ENCODE measurements at places on chromosomes 2 and 18.

DNA sequence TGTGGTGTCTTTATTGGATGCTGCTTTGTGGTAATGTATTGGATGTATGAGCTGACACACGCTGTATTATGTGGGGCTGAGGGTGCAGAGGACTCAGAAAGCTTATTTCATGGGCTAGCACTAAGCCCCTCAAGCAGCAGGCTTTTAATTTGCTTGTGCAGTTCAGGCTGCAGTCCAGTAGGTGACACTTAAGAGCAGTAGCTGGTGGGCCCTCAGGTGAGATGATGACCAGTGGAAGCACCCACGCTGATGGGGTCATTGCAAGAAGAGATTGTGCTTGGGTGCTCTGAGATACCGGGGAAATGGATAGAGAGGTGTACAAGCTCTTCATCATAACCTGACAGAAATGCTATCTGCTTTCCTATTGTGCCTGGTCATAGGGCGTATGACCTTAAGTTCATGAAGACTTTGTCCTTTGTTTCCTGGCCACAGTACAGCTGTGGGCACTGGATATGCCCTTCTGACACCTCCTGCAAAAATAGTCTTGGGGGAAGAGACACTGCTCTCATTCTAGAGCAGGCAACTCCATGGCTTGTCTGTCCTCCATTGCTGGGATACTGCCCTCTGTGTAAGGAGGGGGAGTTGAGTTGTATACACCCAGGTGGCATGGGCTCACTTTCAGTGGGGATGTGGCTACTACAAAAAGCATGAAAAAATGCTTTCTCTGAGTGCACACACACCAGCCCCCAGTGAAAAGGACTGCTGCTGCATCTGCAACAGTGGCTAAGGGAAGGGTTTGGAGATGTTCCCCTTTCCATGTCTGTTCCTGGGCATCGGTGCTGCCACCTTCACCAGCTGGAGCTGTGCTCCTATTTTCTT, 205.7 kb upstream of the ZSWIM2 start:
- no peak for DNase-seq

DNA sequence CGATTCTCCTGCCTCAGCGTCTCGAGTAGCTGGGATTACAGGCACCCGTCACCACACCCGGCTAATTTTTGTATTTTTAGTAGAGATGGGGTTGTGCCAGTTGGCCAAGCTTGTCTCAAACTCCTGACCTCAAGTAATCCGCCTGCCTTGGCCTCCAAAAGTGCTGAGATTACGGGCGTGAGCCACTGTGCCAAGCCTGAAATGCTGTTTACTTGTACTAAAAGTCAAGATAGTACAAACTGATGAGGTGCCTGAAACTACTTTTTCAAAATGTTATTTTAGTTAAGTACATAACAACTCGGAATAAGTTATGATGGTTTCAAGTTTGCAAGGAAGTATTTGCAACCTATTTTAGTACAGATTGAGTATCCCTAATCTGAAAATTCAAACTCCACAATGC, 85.7 kb downstream of the CEP192 start:
- no peak for DNase-seq

DNA sequence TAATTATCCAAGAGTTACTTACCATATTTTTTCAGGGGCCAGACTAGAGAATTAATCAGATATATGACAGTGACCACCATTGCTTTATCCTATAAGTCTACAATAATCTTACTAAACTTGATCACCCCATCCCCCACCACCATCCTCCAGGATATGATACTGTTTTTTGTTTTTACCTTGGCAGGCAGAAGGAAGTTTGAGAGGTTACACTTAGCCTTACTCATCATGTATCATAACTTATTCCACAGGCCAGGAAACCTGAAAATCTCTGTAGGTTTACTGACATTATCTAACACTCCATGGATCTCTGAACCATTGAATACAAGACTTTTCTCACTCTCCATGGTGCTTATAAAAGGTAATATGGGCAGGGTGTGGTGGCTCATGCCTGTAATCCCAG, 602.7 kb downstream of the KCNJ3 start:
- DNase-seq = no peak

- DNase-seq = no peak
Measured at GRCh38 chr2:20957788-20958525, 85.9 kb downstream of the APOB start.

DNA sequence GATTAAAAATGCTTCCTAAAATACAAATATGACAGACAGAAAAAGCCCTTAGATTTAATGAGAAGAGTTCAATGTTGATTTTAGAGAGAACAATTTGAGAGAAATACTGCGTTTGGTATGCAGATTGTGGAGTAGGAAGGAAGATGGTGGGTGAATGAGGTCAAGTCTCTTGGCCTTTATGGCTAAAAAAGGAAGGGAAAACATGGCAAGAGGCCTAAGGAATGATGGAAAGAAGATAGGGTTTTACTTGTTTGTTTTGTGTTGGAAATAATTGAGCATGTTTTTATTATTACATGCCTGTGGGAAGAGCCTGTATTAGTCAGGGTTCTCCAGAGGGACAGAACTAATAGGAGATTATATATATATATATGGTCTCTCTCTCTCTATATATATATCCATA, 318.1 kb downstream of the TRIB2 start:
- DNase-seq = no peak

DNA sequence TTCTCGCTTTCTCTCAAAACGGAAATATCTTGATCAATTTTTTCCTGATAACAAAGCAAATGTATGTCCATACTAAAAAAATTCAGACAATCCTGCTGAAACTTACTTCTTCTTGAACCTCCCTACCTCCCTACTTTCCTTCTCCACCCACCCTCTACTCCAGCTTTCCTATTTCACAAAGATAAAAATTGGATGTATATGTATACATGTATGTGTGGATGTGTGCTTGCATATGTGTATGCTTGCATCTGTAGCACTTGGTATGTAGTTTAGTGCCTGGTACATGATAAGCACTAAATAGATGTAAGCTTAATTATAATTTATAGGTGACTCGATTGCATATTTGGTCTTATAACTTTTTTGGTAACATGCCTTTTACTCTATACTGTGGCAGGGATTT, 167.5 kb upstream of the ITGA4 start:
- no peak for DNase-seq

GRCh38 chr2:96305979-96306308, 598 bp upstream of the SNRNP200 start:
- DNase-seq = no peak

- DNase-seq = no peak
Measured at GRCh38 chr2:103773884-103774283, 1012.1 kb downstream of the TMEM182 start.

GRCh38 chr2:134290358-134290757, 36.5 kb downstream of the MGAT5 start:
- DNase-seq = no peak

GRCh38 chr18:78422336-78422735, 557.3 kb upstream of the SALL3 start:
- DNase-seq = no peak

DNA sequence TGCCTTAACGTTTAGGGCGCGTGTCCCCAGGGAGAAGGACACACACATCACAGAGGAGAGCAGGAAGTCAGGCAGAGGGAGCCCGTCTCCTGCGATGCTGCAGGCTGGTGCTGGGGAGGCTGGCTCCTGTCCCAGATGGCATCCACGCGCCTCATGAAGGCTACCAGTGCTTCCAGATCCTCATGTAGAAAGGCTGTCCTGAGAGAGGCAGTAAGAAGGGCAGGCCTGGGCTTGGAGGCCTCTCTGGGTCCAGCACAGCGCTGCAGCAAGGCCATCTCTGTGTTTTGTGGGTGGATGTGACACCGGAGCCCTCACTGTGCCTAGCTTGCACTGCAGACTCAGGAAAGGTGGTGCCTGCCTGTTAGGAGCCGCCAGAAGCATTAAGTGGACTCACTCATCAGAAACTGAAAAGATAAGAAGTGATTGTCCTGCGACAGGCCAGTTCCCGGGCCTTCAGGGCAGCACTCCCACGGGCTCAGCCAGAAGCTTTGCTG, 62.7 kb downstream of the FAM168B start:
- DNase-seq = no peak

- peak; percentile 64 for DNase-seq
Measured at GRCh38 chr2:25982273-25982967, at the start of gene KIF3C. Gene KIF3C, minus strand, starts transcription at chr2:25982497. Its CDS starts 580 bp downstream, at chr2:25981917.

DNA sequence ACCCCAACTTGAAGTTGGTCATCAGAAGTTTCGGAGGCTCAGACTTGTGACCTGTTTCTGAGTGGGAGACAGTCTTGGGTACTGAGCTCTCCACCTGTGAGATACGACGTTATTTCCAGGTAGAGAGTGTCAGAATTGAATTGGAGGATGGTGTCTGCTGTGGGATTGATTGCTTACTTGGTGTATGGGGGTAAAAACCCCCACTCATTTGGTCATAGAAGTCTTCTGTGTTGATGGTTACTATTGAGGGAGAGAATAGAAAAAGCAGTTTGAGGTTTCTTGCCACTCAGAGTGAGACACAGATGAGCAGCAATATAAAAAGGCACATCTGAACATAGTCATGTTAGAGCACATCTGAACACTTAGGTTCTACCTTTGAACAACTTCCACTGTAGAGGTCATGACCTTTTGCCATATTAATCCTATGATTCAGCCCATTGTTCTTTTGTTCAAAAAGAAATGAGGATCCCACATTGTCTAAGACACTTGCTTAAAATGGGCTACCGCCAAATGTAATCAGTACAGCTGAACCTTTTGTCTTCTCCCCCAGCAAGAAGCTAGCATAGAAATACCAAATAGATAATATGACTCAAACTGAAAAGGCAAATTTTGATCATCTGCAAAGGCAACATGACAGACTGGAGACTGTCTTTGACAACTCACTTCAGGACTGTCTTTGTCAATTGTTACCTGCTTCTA, 73.3 kb downstream of the NAB1 start:
- DNase-seq = no peak

DNA sequence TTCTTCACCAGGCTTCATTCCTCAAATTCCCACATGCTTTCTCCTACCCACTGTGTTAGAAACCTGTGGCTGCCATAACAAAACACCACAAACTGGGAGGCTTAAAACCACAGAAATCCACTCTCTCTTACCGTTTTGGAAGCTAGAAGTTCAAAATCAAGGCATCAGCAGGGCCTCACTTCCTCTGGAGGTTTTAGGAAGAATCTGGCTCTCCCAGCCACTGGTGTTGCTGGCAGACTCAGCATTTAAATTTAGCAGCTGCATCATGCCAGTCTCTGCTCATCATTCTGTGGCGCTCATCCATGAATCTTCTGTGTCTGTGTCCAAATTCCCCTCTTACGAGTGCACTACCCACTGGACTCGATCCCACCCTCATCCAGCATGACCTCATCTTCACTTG, 248.5 kb downstream of the ZNF516 start:
- DNase-seq = no peak

- DNase-seq = no peak
Measured at GRCh38 chr2:33062665-33063250, 116.0 kb downstream of the LTBP1 start.

GRCh38 chr2:112251271-112251670, 3.6 kb downstream of the ZC3H8 start:
- no peak for DNase-seq

DNA sequence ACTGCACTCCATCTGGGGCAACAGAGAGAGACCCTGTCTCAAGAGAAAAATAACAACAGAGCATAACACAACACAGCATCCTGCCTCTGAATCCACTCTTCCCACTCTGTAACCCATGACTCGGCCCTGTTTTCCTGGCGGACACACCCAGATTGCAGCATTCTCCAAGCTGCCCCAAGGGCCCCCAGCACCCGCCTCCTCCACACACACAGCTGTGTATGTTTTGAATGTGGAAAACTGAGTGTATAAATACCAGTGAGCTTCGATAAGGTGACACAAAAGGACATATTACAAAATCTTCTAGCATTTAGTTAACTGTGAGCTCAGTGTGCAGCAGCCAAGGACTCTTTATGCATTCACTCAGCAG, 13.0 kb downstream of the IMPA2 start:
- no peak for DNase-seq

All from activated T-cell treated with anti-CD3 and anti-CD28 coated beads for 1 hour (primary cell).